ENCODE measurements at places on chromosomes 1 and 21. TPM values are rescaled to one million over a fixed set of nuclear protein-coding genes. Genes with fewer than 3 reads are reported as not detected.
A peak's percentile ranks its signal among the peaks of the same experiment; 100 is the strongest.

GRCh38 chr1:161175771-161176453, 1.4 kb downstream of the B4GALT3 start:
- DNase-seq, result peak; percentile 26

GRCh38 chr21:33080376-33080775, 10.4 kb downstream of the OLIG1 start:
- no peak for DNase-seq

GRCh38 chr1:163758977-163759670, 437.4 kb downstream of the NUF2 start:
- DNase-seq, result no peak

DNA sequence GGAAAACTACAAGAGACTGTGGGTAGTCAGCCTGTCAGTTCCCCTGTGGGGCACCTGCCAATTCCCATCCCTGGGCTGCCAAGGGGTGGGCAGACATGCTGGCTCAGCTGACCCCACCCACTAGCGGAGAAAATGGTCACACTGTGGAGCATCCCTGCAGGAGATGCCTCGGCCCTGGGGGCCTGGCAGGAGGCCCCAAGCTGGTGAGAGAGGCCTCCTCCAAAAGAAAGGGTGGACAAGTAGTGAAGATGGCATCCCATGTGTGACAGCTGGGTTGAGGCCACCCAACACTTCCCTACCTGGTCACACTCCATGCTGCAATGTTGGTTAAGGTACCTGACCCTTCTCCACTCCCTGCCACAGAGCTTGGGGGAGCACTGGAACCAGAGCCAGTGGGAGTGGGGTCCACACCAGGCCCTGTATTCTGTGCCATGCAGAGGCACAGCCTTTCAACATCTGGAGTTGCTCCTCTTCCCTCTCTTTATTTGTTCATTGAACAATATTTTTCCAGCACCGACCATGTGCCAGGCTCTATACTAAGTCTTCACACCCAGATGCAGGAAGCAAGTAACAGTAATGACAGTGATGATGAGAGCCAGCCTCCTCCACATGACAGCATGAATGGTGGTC, 59.5 kb downstream of the KLHDC7A start:
- DNase-seq, result no peak

DNA sequence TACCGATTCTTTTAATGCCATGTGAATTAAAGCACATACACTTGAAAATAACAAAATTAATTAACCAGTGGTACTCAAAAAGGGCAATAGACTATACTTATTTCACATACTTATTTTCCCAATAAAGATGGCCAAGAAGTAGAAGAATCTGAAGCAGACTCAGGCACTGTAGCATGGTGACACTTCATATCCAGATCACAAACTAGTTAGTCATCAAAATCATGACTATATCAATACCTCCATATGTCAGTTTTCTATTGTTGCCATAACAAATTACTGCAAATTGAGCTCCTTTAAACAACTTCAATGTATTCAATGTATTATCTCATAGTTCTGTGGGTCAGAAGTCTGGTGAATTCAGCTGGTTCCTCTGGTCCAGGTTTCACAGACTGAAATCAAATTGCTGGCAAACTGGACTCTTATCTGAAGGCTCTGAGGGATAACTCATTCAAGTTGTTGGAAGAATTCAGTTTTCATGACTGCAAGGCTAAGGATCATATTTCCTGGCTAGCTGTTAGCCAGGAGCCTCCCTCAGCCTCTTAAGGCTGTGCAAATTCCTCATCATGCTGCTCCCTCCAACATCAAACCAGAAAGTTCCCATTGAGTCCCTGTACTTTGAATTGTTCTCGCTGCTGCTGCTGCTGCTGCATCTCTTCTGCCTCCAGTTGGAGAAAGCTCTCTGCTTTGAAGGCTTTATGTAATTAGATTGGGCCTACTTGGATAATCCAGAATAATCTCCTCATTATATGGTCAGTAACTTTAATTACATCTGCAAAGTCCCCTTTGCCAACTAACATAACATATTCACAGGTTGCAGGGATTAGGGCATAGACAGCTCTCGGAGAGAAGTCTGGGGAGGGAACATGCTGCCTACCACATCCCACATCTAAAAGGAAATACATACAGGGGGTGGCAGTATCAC, 91.5 kb downstream of the MRPL39 start:
- DNase-seq, result no peak

Gene TLR5
- 6.9 TPM for total RNA-seq

Gene DMRTA2
- total RNA-seq, result not detected
